Activated T-cell treated with anti-CD3 and anti-CD28 coated beads, Interleukin-2, amount 50 U/mL, for 24 hours (primary cell): ENCODE measurements at places on chromosomes 2 and 18.
A peak's percentile ranks its signal among the peaks of the same experiment; 100 is the strongest.

DNA sequence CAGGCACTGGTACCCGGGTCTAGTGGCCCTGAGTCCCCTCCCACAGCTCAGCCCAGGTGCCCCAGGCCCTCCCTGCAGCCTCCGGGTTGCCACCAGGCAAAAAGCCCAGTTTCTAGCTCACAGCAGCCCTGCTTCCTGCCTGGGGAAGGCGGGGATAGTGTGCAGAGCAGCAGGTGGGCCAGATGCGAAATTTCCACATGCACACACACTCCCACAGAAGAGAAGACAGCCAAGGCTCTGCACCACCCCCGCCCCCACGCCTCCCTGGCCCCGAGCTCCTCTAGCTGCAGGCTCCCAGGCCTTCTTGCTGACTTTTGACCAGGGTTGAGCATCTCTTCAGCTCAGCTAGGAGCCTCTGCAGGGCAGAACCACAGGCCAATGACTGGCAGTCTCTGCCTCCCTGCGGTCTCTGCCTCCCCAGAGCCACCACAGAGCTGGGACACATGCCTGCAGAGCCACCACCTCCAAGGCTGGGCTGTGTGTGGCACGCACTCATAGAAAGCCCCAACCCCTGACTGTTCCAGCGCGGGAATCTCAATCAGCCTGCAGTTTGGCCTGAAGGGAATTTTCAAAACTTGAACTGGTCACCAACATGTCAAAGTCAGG lies 7.2 kb downstream of the SLC66A2 start:
- DNase-seq: no peak

DNA sequence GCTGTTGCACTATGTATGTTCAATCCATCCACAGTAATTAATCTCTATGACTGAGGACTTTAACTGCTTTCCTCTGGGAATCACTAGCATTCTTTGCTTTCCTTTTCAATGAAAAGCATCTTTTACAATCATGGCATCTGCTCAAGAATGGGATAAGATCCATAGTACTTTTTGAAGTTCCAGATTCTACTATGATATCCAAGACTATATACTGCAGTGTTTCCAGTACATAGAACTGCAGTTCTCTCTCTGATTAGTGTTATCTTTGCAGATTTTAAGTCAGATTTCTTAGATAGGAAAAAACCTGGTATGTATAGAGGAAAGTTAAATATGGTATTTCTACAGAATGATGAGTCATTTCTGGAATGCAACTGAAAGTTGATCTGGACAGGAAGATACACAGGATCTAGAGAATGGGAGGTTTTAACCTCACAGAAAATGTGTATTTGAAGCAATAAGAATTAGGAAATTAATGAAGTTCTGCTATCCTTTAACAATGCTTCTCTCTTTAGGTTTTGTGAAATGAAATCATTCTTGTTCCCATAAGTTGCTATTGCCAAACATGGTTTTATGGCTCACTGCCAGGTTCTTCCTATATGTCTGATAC lies 670.7 kb downstream of the ERBB4 start:
- DNase-seq: no peak

DNA sequence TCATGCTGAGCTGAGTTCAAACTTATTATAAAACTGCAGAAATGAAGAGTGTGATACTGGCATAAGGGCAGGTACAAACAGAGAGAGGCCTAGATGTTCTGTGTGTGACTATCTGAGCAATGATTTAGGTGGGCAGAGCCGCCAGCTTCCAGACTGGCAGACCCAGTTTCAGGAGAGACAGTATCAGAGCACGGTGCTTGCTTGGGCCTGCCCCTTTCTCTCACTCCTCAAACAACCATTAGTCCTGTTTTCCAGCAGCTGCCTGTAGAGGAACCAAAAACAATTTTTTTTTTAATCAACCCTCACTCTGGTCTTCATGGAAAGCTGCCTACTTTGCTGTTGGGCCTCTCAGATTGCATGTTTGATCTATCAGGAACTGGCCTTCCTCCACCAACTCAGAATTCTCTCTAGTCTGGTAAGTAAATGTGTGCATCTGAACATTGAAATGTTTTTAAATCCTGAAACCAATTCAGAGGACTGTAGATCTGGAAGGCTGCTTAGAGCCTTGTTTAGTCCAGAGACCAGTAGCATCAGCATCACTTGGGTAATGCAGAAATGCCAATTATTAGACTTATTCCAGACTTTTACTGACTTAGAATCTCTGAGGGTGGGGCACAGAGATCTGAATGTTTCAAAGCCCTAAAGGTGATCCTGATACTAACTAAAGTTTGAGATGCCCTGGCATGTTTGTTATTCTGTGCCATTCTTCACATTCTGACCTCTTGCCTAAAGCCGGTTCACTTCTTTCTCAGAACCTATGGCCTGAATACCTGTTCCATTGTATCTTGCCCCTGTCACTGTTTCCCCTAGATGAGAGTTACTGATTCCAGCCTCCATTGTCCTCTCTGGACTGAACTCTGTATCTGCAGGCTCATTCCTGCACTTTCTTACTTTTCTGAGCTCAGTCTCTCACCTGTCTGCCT lies 24.8 kb upstream of the CRIM1 start:
- no peak for DNase-seq

- no peak for DNase-seq
These were observed 2.5 kb downstream of the ARMC9 start for GRCh38 chr2:231200805-231201474.

GRCh38 chr2:111117598-111118480 lies 2.9 kb upstream of the BCL2L11 start:
- peak; percentile 67 for DNase-seq

- peak; percentile 61 for DNase-seq
These were observed 4.2 kb downstream of the ZNF516 start for GRCh38 chr18:76490670-76491472.

GRCh38 chr2:143503280-143503679 lies 374.1 kb downstream of the ARHGAP15 start:
- DNase-seq: no peak

DNA sequence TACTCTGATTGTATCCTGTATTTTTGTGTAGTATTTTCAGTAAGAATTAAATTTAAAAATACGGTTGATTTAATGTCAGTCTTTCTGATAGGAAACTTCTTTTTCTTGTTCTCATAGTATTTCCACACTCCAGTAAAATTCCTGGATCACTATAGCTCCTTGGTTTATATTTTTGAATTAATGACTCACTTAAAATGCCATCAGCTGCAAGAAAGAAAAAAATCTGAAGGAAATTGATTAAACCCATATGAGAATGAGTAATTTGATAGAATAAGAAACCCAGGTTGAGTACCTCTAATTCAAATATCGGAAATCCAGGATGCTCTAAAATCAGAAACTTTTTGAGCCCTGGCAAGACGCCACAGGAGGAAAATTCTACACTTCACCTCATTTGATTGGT lies 186.8 kb upstream of the RND3 start:
- no peak for DNase-seq

DNA sequence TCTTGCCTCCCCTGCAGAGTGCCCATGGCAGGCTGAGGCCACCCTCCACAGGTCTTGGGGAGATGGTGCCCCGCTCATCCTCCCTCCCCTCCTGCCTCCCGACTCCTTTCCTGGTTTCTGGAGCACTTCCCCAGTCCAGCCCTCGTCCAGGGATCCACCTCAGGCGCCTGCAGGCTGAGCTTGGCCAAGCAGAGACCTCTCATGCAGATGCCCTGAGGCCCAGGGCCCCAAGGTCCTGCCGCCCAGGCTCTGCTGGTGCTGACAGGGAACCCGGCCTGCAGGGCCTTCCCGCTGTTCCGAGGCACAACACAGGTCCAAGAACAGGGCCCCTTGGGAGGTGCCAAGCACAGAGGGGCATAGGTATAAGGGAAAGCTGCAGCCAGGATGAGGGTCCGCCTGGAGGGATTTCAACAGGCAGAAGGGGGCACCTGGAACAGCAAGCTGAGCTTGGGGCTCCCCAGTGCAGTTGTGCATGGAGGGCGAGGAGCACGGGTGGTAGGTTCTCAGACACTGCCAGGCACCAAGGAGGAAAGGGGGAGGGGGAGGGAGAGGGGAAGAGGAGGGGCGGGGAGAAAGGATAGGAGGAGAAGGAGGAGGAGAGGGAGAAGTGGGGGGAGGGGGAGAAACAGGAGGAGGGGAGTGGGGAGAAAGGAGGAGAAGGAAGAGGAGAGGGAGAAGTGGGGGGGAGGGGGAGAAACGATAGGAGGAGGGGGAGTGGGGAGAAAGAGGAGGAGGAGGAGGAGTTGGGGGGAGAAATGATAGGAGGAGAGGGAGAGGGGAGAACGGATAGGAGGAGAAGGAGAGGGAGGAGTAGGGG lies 1.2 kb upstream of the ANO7 start:
- no peak for DNase-seq

GRCh38 chr2:86704459-86704971 lies 15.6 kb upstream of the RMND5A start:
- DNase-seq: no peak

DNA sequence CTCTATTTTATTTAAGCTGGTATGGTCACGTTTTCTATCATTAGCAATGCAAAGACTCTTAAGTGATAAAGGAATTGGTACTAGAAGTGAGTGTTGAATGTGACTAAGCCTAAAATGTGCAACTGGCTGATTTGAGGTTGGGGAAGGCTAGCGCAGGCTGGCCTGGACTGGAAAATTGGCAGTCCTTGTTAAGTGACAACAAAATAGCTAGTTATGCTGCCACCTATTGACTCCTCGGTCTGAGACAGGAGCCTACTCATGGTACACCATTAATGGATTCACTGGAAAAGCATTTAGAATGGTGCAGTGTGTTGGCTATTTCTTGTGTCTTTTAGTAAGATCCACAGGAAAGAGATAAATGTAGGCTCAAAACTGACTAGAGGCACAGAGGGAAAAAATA lies 5.7 kb upstream of the WIPF1 start:
- DNase-seq: no peak

GRCh38 chr2:108330979-108331378 lies 42.3 kb downstream of the SULT1C2 start:
- no peak for DNase-seq

GRCh38 chr18:49276680-49277079 lies 183.8 kb downstream of the DYM start:
- DNase-seq: no peak

DNA sequence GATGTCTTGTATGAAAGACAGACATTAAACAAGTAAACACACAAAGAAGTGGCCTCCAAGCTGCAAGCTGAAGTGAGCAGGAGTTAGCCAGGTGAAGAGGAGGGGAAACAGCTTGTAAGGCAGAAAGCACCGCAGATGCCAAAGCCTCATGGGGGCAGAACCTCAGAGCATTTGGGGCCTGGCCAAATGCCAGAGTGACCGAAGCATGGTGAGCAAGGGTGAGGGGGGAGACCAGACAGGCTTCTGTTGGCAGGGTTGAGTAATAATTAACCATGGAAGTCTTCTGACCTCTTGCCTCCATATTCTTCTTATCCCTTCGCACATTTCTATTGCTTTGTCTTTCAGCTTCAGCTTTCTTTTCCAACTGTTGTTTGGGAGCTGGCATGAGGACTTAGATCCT lies 5.6 kb downstream of the QPCT start:
- no peak for DNase-seq

- DNase-seq: no peak
These were observed 60.8 kb upstream of the DNMT3A start for GRCh38 chr2:25402477-25402876.

GRCh38 chr2:156338578-156338977 lies 6.1 kb upstream of the NR4A2 start:
- DNase-seq: no peak

DNA sequence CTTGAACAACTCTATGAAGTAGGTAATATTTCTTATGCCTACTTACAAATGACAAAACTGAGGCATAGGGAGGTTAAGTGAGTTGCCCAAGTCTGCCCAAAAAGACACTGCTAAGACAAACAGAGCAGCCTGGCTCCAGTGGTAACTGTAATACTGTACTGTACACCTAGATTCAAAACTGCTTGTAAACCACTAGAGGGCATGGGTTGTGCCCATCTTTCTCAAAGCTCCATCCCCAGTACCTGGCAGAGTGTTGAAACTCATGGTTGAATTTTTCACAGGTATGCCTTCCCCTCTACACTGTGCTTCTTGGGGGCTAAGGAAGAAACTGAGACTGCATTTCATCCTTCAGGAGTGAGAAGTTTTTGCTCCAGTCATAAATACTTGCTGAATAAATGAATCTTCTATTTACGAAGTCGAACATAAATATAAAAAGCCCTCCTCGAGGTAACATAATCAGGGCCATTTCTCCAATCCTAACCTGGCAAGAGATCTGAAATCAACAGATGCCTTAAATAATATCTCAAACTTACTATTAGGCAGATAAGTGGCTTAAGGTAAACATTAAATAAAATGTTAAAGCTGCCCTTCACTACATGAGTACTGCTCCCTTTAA lies 2.0 kb downstream of the PPP4R1 start:
- no peak for DNase-seq

DNA sequence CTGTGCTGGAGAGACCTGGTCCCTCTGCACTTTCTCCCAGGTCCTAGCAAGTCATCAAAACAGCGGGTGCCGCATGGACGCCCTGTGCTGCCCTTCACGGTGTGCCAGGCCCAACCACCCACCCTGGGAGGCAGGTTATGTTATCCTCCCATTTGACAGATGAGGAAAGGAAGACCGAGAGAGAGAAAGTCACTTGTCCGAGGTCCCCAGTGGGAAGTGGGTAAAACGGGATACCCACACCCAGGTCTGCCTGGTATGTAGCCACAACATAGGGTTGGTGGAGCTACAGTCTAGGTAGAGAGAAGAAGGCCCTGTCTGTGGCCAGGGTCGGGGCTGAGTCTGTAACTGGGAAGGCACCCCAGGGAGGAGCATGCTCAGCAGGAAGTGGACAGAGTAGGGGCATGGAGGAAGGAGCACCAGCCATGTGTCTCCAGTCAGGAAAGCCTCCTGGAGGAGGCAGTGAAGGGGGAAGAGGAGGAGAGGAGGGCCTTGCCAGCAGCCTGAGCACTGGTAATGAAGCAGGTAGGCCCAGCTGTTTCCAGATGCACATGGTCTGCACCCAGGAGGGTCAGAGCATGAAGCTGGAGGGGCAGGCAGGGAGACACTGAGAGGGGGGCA lies 98.4 kb downstream of the ZFP36L2 start:
- peak; percentile 49 for DNase-seq

DNA sequence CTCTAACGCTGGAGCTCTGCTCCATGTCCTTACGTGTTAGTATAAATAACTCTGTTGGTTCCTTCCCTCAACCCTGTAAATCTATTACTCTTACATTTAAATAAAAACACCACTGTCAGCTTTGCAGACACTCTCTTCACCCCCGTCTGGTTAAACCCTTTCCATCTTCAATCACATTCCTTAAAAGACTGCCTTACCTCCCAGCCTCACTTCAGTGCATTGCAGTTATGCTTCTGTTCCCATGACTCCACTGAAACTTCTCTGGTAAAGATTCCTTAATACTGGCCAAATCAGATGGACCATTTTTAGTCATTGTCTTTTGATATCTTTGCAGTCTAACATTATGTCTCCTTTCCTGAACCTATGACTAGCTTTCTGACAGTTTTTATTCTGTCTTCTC lies 61.7 kb downstream of the EML4 start:
- no peak for DNase-seq

DNA sequence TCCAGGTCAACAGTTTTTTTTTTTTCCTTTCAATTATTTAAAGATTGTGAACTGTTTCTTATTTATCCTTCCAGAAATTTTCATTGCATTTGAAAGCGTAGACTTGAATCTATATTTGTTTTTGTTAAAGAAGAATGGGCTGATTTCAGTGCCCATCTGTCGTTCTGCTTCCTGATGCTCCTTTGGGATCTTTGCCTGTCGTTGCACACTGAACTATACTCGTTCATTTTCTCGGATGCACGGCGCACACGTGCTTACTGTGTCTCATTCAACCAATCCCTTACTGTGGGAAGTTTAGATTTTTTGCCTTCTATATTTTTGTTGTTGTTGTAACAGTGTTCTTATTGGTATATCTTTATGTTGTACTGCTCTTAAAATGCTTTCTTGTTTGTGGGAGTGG lies 149.7 kb downstream of the VAPA start:
- no peak for DNase-seq

GRCh38 chr2:160838147-160838546 lies 322.1 kb upstream of the TANK start:
- DNase-seq: no peak
